Right kidney (tissue), 9 donors: ENCODE measurements at places on chromosomes 5 and 9.

DNA sequence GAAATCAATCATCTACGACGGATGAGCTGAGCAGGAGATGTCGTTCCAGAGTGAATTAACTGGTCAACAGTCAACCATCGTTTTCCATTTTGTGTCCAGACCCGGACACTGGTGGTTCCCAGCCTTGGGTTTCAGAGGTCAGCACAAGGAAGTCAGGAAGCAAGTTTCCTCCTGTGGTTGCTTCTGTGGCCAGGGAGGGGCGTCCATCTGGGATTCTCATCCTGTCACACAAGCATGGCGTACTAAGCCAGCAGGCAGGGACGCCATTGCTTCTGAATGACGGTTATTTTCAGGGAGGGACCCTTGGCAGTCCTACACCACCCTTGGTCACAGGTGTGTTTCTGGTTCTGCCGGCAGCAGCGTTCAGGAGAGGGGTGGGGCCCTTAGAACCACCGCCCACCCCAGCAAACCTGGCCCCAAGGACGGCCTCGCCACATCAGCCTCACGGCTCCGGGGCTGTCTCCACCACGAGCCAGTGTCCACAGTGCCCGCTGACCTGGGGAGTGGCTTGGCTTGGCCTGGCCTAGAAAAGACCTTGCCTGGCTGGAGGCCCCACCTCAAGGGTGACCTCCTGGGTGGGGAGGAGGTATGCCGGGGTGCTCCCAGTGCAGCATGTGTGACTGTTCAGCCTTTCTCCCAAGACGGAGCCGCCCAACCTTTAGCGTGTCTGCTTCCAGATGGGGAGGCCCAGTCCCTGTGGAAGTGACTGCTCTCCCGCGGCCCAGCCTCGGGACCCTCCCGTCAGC lies 25.2 kb downstream of the NDUFS6 start:
- no peak for DNase-seq

- peak; percentile 16 for DNase-seq
These were observed 213.3 kb upstream of the FBXL7 start for GRCh38 chr5:15286650-15287049.

DNA sequence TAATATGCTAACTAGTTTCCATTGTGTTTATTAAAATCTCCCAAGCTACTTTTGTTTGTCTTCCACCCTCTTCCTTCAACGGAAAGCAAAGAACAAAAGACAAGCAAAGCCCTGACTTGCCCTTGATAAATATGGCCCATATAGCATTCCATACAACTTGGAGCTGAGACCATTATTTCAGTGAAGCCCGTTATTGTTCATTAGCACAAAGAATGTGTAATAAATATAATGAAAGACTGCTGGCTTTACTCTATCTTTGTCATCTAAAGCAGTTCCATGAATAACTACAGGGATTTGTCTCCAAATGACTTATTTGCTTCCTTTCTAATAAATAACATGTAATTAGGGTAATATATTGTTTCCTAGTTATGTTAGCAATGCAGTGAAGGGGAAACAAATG lies 270.7 kb upstream of the TLE4 start:
- DNase-seq = no peak

DNA sequence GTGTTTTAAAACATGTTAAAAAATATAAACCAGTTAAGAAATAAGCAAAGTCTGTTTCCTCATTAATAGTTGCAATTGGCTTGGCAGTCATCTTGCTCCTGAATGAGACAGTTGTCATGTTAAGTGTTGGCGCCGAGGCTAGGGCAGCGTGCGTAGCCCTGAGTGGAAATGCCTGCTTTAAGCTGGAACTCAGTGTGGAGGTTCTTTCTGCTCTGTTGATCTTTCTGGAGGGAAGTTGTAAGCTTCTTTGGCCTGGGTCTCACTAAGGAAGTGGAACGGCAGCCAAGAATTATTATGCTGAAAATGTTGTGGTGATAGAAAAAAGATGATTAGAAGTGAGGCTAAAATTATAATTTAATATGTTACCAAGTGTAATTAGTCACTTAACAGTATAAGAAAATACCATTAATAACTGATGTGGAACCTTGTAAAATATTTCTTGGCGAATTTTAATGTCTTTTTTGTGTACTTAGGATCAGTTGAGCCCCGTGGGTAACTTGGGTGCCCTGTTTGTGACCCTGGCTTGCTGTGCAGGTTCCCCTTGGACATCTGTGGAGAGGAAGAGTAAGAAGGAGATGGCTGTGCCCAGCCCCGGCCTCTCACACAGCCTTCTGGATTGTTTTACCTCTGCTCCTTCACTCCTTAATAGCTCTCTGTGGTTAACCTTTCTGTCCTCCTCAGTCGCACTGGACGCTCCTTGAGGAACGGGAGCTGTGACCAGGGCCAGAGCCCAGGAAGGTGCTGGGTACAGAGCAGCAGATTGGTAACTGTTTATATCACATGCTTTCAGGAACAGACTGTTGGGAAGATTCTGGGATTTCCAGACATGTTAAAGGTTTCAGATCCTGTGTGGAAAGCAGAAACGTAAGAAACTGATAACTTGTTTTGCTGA lies 31.0 kb downstream of the PCBD2 start:
- no peak for DNase-seq

GRCh38 chr5:161513942-161514341 lies 32.6 kb downstream of the GABRB2 start:
- DNase-seq = no peak

DNA sequence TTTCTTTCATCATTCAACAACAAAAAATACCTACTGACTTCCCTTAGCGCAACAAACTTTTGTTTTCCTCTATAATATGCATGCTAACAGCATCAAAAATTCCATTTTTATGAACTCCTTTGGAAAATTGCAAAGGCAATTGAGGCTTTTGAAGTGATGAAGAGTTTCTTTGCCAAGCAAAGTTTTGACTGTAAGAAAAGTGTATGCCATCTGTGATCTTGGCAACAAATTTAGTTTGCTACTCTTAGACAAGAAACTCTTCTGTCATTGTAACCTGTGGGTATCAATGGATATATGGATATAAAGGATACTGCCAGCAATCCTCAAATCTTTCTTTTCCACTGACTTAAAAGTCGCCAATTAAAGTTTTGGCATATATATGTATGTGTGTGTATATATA lies 72.0 kb upstream of the GABRA1 start:
- DNase-seq = no peak

GRCh38 chr5:172556971-172557461 lies 84.0 kb upstream of the NEURL1B start:
- DNase-seq = peak; percentile 49

DNA sequence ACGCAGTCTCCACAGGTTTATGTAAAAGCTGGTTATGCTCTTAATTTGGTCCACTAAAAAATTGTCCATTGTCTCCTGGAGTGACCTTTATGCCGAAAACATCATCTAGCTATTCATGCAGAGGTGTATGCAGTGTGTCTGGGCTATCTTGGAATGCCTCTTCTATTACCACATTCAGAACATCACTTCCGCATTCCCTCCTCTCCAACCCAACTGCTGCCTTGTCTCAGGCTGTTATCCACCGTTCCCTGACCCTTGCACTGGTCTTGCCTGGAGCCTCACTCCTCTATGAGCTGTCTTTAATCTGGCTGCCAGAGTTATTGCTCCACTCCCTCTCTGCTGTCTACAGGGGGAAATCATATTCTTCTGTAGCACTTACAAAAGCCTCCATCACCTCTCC lies 214.1 kb upstream of the ANKRD55 start:
- DNase-seq = no peak

DNA sequence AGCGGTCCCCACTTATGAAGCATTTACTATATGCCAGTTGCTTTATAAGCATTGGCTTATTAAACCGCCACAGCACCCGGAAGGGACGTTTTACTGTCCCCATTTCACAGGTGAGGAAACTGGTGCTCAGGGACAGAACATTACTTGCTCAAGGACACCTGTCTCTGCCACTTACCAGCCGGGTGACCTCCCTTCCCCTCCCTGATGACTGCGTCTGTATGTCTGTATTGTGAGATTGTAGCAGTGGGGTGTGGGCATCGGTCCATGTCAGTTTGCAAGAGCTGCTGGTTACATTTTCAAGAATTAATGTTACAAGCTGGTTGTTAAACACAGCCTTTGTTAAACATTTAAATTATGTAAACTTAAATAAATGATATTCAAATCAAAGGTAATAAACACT lies 77.6 kb upstream of the LMX1B start:
- DNase-seq = no peak

DNA sequence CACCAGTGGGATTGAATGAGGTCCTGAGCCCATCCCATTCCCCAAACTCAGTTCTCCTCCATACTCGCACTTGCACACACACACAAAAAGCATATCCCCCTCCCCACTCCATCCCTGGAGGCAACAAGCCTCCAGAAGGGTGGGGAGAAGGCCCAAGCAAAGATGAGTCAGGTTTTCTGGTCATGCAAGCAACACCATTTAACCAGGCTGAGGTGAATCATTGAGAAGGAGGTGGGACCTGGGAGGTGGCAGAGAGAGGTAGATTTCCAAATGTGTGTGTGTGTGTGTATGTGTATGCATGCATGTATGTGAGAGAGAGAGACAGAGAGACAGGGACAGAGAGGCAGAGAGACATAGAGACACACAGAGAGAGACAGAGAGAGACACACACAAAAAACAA lies 185.2 kb upstream of the TRIM32 start:
- no peak for DNase-seq

- no peak for DNase-seq
These were observed 454.1 kb downstream of the ARHGEF28 start for GRCh38 chr5:74079971-74080556.

- no peak for DNase-seq
These were observed 136.1 kb downstream of the GAPVD1 start for GRCh38 chr9:125397736-125398135.

- DNase-seq = no peak
These were observed 119.9 kb upstream of the BOD1 start for GRCh38 chr5:173736374-173736773.

GRCh38 chr5:855771-856530 lies 5.2 kb upstream of the ZDHHC11 start:
- DNase-seq = no peak

DNA sequence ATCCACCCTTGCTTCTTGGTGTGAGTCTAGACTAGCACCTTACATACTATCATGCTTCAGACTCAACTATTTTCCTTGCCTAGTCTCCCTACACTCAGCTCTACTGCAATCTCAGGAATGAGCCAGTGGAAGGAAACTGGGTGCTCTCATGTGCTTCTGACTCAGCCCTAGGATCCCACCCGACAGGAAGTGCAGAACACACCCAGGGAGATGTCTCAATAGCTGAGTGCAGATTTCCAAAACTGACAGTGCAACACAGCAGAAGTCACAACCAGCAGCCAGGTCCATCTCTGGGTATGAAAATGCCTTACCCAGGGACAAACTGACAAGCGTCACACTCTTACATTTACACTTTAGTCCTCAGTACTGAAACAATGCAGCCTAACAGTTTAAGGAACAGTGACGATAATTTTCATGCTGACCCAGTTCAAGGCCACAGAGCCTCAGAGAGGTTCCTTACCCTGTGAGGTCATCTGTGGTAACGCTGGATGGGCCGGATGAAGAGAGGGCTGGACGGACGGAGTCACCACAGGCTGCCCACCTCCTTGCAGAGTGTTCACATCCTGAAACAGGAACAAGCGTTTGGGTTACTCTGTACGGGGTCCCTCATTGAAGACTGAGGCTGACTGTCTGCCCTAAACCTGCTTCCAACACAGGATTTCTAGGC lies 33.0 kb downstream of the FKBP15 start:
- no peak for DNase-seq

DNA sequence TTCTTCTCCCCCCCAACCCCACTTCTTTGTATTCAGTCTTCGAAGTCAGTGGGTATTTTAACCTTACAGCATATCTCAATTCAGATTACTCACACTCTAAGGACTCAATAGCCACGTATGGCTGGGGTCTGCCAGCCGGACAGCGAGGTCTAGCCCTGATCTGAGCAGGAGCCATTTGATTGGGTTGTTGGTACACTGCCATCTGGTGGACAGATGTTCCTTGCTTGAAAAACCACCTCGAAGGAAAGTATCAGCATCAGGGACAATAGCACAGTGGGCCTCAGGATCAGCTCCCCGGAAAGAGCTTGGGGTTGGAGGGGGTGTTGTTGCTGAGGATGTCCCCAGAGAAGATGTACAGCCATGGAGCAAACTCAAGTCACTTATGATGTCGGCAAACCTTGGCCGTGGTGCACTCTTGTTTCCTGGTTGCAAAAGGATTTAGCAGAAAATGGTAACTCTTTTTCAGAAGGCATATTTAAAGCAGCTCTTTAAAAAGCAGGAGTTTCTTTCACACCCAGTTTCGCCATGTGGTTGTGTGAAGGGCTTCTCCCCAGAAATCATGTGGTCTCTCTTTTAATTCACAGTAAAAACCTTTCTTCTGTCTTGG lies 31.7 kb upstream of the KCNMB1 start:
- DNase-seq = peak; percentile 58

DNA sequence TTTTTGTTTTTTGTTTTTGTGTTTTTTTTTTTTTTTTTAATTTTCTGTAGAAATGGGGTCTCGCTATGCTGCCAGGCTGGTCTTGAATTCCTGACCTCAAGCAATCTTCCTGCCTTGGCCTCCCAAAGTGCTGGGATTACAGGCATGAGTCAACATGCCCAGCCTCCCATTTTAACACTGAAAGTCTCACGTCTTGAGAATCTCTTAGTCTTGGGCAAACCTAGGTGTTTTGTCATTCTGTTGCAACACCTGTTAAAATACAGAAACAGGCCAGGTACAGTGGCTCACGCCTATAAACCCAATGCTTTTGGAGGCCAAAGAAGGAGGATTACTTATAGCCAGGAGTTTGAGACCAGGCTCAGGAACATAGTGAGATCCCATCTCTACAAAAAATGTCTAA lies 599.0 kb downstream of the TLR4 start:
- no peak for DNase-seq

DNA sequence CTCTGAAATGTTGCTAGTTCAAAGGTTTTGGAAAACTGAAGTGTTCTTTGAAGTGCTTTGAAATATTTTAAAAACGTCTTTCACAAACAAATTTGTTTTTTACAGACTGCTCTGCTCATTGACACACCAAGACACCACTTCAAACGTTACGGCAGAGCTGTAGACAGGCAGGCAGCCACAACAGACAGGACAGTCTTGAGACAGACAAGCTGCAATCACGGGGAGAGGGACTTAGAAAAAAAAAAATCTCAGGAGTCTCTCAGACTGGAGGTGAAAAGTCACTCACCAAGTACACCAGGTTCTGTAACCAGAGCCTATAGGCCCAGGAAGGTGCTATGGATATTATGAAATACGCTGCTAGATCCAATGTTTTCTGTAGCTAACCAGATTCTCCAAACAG lies 135.4 kb downstream of the ISL1 start:
- DNase-seq = no peak

DNA sequence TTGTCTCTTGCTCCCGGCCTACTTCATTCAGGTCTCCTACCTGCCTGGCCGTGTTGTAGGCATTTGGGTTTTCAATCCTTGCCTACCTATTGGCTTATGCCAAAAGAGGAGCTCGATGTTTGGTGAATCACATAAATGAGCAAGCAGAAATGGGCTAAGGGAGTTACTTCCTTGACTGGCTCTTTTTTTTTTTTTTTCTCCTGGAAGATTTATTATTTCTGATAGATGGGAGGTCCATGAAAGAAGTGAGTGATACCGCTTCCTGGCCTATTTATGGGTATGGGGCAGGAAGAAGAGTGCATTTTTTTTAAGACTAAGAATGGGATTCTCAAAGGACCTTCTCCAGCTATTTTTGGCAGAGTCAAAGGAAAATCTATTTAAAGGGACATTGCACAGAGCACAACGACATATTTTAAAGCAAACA lies 294.1 kb downstream of the ARHGAP26 start:
- no peak for DNase-seq
